A549 (cell line): ENCODE measurements at places on chromosomes 12 and 14. TPM values are rescaled to one million over a fixed set of nuclear protein-coding genes. Genes with fewer than 3 reads are reported as not detected.

DNA sequence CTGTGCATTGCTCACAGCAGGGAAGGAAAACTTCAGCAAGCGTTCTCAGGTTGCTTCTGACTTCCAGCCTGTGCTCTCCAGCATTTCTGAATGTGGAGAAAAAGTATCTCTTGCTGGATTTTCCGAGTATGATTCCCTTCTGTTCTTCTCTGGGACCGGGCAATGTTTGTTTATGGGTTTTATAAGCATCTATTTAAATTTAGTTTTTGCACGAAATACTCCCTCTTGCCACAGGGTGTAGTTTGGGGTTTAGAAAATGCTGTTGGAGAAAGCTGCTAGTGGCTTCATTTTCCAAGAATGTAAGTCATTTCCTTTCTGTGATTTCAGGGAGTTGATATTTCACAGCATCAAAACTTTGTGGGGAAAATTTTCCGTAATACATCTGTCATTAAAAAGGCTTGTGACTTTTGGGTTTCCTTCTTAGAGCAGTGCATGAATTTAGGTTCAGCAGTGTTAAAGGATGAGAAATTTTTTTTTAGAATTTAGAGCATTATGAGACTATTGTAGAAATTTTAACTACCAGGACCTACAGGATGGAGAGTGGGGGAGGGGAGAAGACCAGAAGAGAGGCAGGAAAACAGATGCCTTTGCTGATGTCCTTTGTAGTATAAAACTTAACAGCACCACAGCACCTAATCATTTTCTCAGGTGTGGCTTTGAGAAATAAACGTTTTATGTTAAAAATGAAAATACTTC, 1.5 kb downstream of the FRMD6 start:
- DNase-seq: peak; percentile 29

The KLRC4 gene
- polyA plus RNA-seq: not detected in 3 replicates

DNA sequence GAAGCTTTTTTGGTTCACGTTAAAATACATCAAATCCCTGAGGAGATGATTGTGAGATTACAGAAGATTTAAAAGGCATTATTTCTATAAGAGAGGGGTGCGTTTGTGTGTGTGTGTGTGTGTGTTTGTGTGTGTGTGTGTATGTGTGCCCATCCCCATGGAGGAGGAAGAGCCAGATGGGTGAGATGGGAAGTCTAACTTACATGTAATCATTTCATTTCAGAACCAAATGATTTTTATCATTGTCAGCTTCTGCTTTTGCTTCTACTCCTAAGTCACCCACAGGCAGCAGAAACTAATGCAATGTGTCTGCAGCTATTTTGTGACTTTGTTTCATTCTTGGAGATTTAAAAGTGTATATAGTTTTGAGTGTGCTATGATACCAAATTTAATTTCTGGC, 68.7 kb downstream of the SLC4A8 start:
- DNase-seq: no peak

The SYT10 gene
- polyA plus RNA-seq: not detected in 3 replicates

DNA sequence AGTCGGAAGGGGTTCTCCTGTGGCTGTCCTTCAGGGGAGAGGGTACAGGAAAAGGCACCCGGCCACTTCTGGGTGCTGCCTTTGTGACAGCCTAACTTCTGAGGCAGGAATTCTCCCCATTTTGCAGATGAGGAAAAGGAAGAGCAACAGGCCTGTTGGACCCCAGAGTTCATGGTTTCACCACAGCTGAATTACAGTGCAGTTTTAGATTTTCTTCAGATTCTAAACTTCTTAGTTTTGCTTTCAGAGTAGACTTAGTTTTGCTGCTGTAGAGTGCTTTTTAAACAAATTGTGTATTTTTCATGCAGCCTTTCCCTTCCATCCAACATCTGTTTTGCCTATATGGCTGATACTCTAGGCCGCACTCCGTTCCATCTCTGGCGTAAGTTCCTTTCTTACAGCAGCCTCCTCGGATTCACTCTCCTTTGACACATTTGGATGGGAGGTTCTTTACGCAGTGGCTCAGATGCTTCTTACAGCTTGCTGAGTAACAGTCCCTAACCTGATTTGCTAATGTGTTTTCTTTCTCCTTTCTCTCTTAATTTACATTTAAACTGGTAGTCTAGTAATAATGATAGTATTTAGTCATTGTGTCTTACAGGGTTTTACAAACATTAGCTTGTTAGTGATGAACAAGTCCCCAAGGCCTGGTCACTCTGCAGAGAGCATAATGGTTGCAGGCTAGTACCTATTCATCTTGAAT, 7.8 kb downstream of the TRAF3 start:
- no peak for DNase-seq

DNA sequence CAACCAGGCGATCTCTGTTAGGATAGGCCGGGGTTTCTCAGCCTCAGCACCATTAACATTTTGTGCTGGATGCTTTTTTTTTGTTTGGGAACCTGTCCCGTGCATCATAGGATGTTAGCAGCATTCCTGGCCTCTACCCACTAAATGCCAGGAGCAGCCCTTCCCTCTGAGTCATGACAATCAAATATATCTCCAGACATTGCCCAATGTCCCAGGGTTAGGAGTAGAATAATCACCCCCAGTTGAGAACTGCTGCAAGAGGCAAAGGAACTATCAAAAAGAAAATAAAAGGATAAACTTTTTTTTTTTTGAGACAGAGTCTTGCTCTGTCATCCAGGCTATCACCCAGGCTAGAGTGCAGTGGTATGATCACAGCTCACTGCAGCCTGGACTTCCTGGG, 76.0 kb downstream of the ACACB start:
- DNase-seq: peak; percentile 91

DNA sequence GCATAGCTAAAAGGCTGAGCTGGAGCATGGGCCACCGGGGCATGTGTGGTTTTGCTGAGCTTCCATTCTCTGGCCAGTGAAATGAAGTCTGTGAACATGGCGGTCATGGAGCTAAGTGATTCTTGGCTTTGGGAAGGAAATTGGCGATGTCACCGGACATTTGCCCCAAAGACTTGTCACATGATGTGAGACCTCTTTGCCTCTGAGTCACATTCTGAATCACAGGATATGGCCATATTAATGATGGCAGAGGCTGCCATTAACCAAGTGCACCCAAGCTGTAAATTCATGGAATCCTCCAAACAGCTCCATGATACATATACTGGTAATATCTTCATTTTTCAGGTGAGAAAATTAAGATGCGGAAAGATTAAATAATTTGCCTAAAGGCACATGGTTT, 27.4 kb upstream of the BATF start:
- no peak for DNase-seq

DNA sequence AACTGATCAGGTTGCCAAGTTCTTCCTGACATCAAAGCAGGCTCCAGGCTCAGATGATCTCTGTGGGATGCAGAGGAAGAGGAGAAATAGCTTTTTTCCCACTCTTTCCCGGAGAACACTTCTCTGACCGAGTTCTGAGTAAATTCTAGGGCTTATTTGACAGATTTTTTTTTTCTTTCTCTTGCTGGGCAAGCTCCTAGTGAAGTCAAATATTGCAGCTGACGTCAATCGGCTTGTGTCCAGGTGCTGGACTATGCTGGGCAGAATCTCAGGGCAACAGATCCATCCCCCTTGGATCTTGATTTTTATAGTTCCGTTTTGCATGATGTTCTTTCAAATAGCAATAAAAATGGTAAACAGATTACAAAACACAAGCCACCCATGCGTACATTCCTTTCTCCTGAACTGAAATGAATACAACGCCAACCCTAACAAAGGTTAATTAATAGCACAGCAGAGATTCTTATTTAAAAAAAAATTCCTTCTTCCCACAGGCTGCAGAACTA, 182.2 kb downstream of the NOVA1 start:
- DNase-seq: peak; percentile 32

The RNFT2 gene
- polyA plus RNA-seq: 2.6 to 2.8 TPM (median 2.7 TPM) in 3 replicates

DNA sequence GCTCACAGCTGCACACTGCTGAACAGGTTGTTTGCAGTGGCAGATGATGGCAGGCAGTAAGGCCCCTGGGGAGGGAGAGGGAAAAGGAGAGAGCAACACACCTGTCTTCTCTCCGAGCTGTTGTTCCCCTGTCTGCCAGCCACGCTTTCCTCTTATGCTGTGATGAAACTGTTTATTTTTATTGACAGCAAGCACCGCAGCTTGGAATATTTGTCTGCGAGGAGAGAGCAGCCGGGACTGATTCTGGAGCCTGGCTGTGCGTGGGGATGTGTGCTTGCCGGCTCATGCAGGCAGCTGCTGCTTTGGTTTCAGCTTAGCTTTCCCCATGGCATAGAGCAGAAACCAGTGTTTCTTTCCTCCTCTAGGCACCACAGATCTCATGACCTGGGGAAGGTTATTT, 58.7 kb upstream of the KCNA5 start:
- no peak for DNase-seq

GRCh38 chr12:125983094-125983783, 918.0 kb downstream of the AACS start:
- peak; percentile 39 for DNase-seq

- no peak for DNase-seq
Measured at GRCh38 chr12:110349514-110350151, 53.9 kb downstream of the ANAPC7 start.

DNA sequence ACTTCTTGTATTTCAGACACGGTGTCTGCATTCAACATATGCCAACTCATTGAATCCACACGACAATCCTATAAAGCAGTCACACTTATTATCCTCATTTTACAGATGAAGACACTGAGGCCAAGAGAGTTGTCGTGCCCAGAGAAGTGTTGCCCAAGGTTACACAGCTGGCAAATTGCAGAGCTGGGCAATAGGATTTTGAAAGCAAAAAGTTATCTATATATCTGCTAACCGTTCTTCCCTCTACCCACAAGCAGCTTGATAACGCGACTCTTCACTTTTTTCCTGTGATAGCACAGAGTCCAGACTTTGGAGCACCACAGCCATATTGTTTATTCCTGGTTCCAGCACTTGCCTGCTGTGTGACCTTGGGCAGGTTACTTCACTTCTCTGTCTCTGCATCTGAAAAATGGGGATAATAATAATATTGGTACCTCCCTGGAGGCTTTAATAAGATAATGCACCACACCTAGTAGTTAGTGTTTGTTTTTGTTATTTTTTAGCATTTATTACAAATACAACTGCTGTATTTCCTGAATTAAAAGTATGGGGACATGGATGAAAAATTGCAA, 82.2 kb downstream of the CHST11 start:
- no peak for DNase-seq

GRCh38 chr12:111168009-111168900, 200.6 kb downstream of the PHETA1 start:
- DNase-seq: no peak

The TMEM121 gene
- polyA plus RNA-seq: 4.3 to 5.7 TPM (median 5.6 TPM) in 3 replicates

DNA sequence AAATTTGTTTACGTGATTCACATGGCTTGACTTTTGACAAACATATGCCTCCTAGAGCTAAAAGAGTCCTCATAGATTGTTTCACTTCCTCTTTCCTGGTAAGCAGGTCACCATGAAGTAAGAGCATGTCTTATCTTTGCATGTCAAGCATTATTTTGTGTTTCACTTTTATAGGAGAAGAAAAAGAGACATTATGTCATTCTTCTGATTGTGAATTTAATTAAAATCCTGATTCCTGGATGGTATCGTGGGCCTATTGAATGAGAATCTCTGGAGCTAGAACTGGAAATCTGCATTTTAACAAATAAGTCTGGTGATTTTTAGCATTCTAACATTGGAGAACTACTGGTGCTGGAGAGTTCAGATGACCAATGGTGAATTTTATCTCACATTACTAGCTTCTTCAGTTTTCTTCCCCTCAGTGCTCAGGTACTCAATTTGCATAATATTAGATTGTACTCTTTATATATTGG, 218.6 kb upstream of the ATP2B1 start:
- no peak for DNase-seq

The CATSPERB gene
- not detected in 3 replicates for polyA plus RNA-seq

The CCDC38 gene
- 0.18 to 0.28 TPM (median 0.24 TPM) in 3 replicates for polyA plus RNA-seq

The ADGRD1 gene
- polyA plus RNA-seq: 0.29 to 0.91 TPM (median 0.36 TPM) in 3 replicates

GRCh38 chr12:98422812-98423211, 92.6 kb upstream of the TMPO start:
- DNase-seq: peak; percentile 54

The SLC5A8 gene
- not detected in 3 replicates for polyA plus RNA-seq

The C12orf42 gene
- polyA plus RNA-seq: not detected in 3 replicates

- DNase-seq: no peak
Measured at GRCh38 chr14:101595349-101595748, 34.1 kb downstream of the DIO3 start.

DNA sequence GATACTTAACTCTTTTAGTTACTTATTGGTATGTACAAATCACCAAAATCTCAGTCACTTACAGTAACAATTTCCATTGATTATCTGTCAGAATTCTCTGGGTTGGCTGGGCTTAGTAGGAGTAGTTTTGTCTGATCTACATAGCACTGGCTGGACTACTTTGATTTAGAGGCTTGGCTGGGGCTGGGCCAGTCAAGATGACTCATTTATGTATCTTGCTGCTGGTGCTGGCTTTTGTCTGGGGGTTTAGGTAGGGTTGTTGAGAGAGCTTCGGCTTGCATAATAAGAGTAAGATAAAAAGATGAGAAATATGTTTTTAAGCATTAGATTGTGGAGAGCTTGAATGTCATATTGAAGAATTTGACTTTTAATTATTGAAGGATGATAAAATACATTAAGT, 1093.7 kb downstream of the SLC6A15 start:
- DNase-seq: no peak

- no peak for DNase-seq
Measured at GRCh38 chr14:60658211-60658690, 9.0 kb upstream of the SIX1 start.

- no peak for DNase-seq
Measured at GRCh38 chr14:55976655-55977054, 141.6 kb upstream of the PELI2 start.

The ALG10B gene
- polyA plus RNA-seq: 3.5 to 4.7 TPM (median 3.7 TPM) in 3 replicates

GRCh38 chr12:28374556-28374955, 184.3 kb downstream of the CCDC91 start:
- DNase-seq: no peak

- DNase-seq: no peak
Measured at GRCh38 chr12:11321980-11322379, 11.7 kb upstream of the PRB4 start.

GRCh38 chr14:79177106-79177505, 1006.9 kb downstream of the NRXN3 start:
- no peak for DNase-seq

The CMA1 gene
- polyA plus RNA-seq: not detected in 3 replicates

DNA sequence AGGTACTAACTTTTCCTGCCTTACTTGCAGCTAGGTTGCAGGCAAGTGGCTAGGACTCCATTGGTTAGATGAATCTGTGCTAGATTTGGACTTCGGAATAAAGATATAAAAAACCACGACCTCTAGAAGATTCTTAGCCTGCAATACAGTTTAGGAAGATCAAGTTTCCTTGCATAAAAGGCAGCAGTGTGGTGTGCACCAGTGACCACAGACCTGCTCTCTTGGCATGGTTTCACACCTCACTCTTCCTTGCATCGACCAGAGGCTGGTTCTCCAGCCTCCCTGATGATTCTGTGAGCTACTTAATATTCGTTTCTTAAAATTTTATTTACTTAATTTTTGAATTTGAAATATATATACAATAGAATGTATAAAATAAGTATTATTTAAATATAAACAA, 9.8 kb downstream of the KLHDC1 start:
- no peak for DNase-seq

- DNase-seq: no peak
Measured at GRCh38 chr14:84544486-84545131, 985.3 kb upstream of the FLRT2 start.

DNA sequence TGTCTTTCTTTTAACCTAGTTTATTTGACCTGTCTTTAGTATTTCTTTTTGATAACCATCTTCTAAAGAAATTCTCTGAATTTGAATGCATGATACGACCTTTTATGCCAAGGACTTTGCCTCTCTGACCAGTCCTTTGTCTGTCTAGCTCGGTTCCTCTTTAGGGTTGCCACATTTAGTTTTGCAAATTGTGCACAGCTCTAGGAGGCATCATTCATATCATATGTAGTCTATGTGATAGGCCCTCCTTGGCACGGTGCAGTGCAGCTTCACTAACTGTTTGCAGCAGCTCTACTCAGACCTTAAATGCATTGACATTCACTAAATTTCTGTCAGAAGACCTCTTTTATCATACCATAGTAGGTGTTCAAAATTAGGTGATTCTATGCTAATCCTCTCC, 75.6 kb downstream of the USP15 start:
- no peak for DNase-seq
